Retina (tissue), 1 donor: ENCODE measurements at places on chromosomes 16 and 17.
A peak's percentile ranks its signal among the peaks of the same experiment; 100 is the strongest.

DNA sequence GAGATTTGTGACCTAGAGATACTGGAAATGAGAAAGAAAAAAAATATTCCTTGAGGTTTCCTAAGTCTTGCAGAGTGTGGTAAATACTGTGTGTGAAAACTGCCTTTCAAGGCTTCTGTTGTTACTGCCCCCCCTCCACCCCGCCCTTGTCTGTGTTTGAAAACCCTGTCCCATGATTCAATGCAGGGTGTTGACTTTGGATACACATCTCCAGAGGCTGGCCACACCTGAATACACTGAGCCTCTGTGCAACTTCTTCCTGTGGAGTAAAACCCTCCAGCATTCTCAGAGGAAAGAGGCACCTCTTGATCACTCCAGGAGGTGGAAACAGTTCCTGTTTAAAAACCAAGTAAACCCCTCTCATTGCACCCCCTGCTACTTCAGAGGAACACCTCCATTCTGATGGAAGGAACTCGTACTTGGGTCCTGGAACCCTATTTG lies 123.0 kb upstream of the CACNG5 start:
- no peak for DNase-seq

DNA sequence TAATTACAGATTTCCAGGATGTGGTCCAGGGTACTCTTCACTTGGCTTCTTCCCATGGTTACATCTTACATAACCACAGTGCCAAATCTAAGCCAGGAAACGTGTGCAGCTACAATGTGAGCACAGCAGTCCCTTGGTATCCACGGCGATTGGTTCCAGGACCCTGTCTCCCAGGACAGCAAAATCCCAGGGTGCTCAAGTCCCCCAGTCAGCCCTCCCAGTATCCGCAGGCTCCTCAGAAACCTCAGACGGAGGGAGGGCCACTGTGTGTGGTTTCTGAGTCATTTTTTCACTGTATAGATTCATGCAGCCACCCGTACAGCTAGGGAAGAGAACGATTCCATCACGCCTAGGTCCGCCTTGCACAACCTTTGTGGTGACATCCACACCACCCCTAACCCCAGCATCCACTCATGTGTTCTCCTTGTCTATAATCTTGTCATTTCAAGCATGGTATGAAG lies 11.1 kb upstream of the ATP2C2 start:
- no peak for DNase-seq

DNA sequence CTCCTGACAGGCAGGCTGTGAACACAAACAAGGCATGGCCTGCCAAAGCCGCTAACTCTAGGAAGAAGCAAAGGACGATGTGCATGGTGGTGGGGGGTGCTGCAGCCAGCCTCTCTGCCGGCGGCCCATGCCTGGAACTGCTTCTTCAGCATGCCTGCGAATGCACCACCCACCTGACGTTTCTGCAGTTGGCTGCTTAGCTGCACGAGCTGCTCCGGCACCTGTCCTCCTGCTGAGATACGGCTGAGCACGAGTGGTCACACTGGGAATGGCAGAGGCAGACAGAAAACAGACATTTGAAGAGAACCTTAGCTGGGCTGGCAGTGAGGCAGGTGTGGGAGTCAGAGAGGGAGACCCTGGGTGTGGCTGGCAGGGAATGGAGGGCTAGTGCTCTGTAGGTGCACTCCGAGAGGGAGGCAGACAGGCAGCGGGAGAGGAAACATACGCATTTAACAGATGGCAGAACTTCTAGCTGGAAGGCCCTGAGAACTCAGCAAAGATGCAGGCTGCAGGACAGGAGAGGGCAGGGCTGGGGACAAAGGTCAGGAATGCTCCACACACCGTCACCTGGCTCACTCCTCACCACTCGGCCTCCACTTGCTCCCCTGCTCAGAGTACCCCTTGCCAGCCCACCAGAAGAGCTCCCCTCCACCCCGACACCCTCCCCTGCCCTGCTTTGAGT lies 5.2 kb downstream of the FLCN start:
- no peak for DNase-seq

- DNase-seq = peak; percentile 49
These were observed 23.7 kb upstream of the RCVRN start for GRCh38 chr17:9928601-9929333.

DNA sequence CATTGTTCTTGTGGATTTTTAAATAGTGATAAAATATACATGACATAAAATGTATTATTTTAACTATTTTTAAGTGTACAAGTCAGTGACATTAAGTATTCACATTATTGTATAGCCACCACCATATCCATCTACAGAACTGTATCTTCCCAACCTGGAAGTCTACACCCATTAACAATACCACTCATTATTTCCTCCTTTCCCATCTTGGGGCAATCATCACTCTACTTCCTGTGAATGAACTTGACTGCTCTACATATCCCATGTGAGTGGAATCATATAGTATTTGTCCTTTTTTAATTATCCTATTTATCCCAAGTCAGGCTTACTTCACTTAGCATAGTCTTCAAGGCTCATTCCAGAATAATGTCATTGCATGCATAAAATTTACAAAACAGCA lies 40.7 kb upstream of the MMP2 start:
- DNase-seq = no peak

DNA sequence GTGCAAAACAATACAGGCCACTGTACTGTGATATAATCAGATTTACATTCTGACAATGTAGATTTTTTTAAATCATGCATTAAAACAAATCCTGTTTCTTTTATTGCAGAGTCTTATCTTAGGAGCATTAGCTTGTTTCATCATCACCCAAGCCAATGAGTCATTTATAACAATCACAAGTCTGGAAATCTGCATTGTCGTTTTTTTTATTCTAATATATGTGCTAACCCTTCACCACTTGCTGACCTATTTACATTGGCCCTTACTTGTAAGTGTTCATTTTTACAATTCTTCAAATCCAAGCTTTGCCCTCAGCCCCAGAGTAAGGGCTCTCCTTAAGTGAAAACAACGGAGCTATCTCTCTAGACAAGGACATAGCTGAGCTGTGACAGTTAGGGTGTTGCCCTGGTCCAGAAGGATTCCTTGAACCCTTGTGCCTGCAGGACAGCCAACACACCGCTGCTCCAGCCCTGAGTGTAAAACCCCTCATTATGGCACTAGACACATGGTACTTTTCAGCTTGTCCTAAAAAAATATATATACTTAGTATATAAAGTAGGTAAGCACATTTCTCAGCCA lies 3.7 kb downstream of the CMTM1 start:
- DNase-seq = no peak

DNA sequence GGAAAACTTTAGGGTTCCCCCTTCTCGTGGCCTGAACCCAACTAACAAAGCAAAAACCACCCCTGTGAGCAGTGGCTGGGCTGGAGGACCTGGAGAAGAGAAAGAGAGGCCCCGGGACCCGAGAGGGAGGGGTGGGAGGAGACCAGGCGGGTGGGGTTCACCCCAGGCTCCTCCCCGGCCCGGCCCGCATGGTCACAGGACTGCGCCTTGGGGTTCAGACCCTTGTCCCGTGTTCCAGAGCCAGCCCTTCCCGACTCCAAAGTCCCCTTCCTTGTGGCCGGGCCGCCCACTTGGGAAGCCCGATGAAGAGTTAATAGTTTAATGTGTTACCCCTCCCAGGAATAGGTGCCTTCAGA lies 852 bp downstream of the MARVELD3 start:
- DNase-seq = peak; percentile 8

- no peak for DNase-seq
These were observed 32.5 kb upstream of the DHRS7B start for GRCh38 chr17:21094298-21094704.

- DNase-seq = peak; percentile 63
These were observed 5.3 kb upstream of the HS3ST6 start for GRCh38 chr16:1923299-1924034.

GRCh38 chr16:10485698-10486382 lies 94.6 kb downstream of the EMP2 start:
- no peak for DNase-seq

DNA sequence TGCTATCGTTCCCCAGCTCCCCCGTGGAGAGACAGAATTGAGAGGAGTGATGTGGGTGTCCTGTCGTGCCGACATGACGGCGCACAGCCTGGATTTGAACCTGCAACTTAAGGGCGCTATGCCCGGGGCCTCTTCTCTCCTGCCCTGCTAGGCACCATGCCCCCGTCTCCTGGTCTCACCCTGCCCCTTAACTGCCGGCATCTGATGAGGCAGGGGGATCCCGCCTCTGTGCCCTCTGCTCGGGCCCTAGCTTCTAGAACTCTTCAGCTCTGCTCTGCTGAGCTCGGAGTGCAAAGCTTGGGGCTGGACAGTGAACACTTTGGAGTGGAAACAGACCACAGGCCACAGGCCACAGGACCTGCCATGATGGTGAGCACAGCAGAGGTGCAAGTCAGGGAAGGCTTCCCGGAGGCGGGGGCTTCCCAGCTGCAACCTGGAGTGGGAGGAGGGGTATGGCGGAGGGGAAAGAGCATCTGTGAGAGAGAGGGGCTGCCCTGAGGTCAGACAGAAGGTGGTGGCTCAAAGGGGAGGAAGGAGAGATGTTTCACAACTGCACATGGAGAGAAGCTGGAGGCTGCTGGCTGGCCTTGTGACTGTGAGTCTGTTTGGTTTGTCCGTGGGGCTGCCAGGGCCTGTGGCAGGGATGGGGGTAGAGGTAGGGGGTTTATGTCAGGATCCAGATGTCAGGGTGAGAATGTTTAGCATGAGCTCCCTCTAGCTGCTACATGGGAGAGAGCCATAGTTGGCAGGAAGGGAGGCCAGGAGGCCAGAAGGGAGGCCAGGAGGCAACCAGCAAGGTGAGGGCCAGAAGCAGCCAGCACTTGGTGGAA lies 107.8 kb downstream of the CRLF3 start:
- no peak for DNase-seq

- DNase-seq = no peak
These were observed 350.0 kb upstream of the ERCC4 start for GRCh38 chr16:13569986-13570385.

- DNase-seq = no peak
These were observed 6.9 kb downstream of the CREBBP start for GRCh38 chr16:3873482-3874173.

GRCh38 chr17:40317345-40317873 lies 8.4 kb downstream of the RARA start:
- peak; percentile 60 for DNase-seq

GRCh38 chr17:47077576-47077975 lies 98.5 kb upstream of the RPRML start:
- no peak for DNase-seq

GRCh38 chr17:74521701-74522201 lies 9.5 kb downstream of the CD300LB start:
- no peak for DNase-seq

GRCh38 chr17:69511250-69511649 lies 96.8 kb downstream of the MAP2K6 start:
- DNase-seq = peak; percentile 12

DNA sequence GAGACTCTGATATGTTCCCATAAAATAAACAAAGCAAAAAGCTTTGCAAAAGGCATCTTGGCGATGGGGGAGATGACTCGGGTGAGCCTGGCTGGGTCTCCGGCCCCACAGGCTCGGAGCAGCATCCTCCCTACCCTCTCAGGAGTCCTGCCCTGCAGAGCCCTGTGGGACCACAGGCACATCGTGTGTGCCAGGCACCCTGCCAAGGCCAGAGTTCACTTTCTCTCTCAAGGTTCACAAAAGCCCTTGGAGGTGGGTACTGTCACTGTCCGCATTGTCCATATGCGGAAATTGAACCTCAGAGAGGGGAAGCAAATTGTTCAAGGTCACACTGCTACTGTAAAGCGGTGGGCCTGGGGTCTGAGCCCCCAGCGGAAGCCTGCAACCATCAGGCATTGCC lies 48.5 kb downstream of the CRISPLD2 start:
- no peak for DNase-seq

DNA sequence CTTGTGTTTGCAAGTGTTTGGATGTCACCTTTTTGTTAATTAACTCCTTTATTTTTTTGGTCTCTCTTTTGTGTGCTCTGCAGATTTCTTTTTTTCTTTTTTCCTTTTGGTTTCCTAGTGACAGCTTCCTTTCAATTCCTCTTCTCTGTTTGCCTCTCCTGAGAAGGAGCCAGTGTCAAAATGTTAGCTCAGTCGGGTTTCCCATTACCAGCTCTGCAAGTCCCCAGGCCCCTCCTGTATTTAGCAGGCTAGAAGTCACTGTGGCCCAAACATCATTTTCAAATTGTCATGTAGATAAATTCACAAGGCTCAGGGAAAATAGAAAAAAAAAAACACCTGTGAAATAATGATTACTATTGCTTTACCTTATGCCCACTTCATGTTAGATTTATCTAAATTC lies 1621.6 kb downstream of the CDH8 start:
- DNase-seq = no peak

- DNase-seq = no peak
These were observed 395.1 kb downstream of the SEC14L1 start for GRCh38 chr17:77535892-77536291.

DNA sequence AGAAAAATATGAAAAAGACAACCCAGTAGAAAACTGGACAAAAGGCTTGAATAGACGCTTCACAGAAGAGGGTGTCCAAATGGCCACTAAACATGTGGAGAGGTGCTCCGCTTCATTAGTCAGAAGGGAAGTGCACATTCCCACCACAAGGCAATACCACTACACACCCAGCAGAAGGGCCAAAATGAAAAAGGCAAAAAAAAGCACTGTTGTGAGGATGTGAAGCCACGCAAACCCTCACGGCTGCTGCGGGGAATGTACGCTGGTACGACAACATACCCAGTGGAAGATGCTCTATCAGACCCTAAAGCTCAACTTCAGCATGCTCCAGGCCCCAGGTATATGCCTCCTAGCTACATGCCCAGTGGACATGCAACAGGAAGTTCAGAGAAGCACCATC lies 17.0 kb downstream of the PIK3R5 start:
- DNase-seq = no peak

DNA sequence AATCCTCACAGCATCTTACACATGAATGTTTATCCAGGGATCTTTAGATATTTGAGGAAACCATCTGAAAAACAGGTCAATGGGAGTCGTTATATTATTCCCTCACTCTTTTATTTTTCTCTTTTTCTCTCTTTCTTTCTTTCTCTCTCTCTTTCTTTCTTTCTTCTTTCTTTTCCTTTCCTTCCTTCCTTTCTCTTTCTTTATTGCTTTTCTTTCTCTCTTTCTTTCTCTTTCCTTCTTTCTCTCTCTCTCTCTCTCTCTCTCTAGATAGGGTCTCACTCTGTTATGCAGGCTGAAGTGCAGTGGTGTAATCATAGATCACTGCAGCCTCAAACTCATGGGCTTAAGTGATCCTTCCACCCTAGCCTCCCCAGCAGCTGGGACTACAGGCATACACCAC lies 20.3 kb upstream of the OR4D1 start:
- DNase-seq = no peak

- no peak for DNase-seq
These were observed 765 bp upstream of the PRM2 start for GRCh38 chr16:11276896-11277593.

DNA sequence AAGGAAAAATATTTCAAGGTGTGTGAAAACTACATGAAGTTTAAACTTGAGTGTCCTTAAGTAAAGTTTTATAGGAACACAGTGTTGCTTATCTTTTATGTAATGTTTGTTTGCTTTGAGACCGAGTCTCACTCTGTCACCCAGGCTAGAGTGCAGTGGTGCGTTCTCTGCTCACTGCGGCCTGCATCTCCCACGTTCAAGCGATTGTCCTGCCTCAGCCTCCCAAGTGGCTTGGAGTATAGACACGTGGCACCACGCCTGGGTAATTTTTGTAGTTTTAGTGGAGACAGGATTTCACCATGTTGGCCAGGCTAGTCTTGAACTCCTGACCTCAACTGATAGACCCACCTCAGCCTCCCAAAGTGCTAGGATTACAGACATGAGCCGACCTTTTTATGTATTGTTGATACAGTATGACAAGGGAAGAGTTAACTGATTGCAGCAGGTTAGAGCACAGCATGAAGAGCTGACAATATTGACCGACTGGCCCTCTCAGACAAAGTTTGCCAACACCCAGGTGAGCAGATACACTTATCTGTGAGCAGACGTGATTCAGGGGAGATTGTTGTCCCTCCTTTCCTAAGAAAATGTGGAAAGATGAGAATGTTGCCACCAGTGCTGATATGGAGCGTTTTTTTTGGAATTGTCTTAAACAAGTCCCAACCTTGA lies 373.7 kb downstream of the WWOX start:
- no peak for DNase-seq
